ENCODE measurements at places on chromosomes 11 and 22. TPM values are rescaled to one million over a fixed set of nuclear protein-coding genes. Genes with fewer than 3 reads are reported as not detected.

GRCh38 chr11:26227301-26227746 is 104.6 kb upstream of the ANO3 start:
- peak; percentile 48 for DNase-seq

GALNT18 gene
- 12.9 TPM for total RNA-seq

- no peak for DNase-seq
Measured at GRCh38 chr11:67054346-67054835, 2.3 kb upstream of the RHOD start.

- DNase-seq, result no peak
Measured at GRCh38 chr22:26479792-26480610, 3.6 kb downstream of the HPS4 start.

POU2AF2 gene
- not detected for total RNA-seq

GRCh38 chr11:1336836-1337646 is 27.6 kb upstream of the TOLLIP start:
- no peak for DNase-seq

DNA sequence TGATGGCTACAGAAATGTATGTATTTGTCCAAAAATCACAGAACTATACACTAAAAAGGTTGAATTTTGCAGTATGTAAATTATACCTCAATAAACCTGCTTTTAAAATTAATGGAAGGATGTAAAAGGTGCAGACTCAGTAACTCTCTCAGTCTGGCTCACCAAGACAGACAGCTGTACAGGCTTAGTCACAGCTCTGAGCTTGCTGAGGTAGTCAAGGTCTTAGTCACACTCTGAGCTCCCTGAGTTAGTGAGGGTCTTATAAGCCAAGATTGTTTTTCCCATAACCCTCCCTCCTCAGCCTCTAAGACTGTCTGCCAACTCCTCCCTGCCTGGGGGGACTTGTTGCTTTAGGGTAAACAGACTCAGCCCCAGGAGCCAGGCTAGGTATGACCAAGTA is 59.3 kb upstream of the IZUMO1R start:
- DNase-seq, result no peak

DNA sequence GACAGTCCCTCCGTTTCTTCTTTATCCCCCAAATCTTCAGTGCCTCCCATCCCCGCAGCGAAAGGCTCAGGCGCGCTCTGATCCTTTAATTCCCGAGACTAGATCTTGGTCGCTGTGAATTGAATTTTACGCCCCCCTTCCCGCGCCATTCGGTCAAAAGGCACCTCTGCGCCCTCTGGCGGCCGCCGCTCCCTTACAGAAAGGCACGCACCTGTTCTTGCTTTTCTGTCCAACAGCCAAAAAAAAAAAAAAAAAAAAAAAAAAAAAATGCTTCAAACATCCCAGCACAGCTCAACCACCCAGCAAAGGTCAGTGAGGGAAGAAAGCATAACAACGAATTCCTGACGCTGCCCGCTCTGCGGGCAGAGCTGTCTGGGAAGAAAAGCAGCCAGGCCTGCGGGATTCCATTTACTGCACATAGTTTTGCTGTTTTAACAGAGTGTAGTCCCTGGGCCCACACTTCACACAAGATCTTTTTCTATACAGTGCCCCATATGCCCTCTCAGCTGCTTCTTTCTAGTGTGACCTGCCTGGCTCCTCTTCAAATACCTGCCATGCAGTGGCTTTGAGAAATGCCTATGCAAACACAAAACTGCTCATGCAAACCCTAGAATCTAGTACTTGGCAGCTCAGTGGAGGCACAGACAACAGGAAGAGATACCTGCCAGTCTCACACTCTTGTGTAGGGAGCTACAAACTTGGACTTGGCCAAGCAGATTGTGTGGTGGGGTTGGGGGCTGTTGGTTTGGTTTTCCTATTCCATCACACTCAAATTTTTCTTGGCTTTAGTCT is 1.3 kb upstream of the ESAM start:
- peak; percentile 36 for DNase-seq

DNA sequence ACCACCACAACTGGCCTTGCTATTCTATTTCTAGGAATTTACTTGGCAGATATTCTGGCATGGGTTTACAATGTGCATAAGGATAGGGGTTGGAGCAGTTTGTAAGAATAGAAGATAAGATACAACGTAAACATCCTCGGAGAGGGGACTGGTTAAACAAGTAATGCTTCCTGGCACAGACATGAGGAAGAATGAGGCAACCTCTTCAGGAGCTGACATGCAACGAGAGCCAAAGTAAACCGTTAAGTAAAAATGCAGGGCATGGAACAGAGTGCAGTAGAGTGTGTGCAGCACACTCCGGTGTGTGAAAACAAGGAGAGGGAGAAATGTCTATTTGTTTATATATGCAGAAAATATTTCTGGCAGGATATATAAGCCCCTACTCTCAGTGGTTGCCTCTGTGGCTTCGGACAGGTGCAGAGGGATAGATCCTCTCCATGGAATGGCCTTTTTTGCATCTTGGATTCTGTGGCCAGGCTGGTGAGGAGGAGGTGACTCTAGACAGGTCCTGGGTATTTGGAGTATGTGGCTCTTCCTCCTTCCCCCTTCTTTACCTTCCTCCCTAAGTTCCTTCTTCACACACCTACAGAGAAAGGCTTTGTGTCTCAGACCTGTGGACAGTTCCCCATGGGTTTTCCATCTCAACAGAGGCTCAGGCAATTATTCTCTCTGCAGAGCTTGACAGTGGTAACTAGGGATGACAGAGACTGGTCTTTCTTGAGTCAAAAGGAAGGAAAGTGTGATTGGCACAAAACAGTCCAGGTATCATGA is 2.5 kb downstream of the RAB36 start:
- peak; percentile 41 for DNase-seq

GRCh38 chr11:30917859-30918478 is 331.8 kb upstream of the MPPED2 start:
- peak; percentile 42 for DNase-seq

MRGPRE gene
- total RNA-seq, result not detected

RGL4 gene
- 2.7 TPM for total RNA-seq

GRCh38 chr22:48173773-48174160 is 1411.3 kb downstream of the TBC1D22A start:
- DNase-seq, result no peak

FERMT3 gene
- total RNA-seq, result 7.2 TPM

USP2 gene
- total RNA-seq, result 7.0 TPM

DNA sequence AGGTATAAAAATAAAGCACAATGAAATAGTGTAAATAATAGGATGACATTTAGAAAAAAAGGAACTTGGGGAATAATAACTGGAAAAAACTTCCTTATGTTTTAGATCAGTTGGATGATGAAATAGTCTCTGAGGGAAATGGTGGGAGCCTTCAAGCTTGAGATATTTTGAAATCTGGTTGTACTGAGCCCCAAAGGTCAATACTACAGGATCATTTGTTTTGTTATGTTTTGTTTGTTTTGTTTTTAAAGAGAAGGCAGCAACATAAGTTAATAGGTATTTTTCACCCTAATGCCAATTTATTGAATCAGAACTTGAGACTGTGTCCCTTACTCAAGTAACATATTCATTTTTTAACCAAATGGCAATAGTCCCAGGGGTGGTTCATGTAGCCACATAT is 393.1 kb downstream of the ETS1 start:
- no peak for DNase-seq

CCDC87 gene
- total RNA-seq, result 0.10 TPM

SCGB1D2 gene
- not detected for total RNA-seq

- no peak for DNase-seq
Measured at GRCh38 chr11:72709478-72710238, 35.4 kb upstream of the PDE2A start.

BLID gene
- total RNA-seq, result 2.8 TPM

HORMAD2 gene
- not detected for total RNA-seq

GRCh38 chr22:40178417-40179409 is 988 bp downstream of the TNRC6B start:
- peak; percentile 90 for DNase-seq

APOL5 gene
- 0.69 TPM for total RNA-seq

GRCh38 chr11:119592642-119593041 is 136.4 kb downstream of the NECTIN1 start:
- no peak for DNase-seq

GCAT gene
- total RNA-seq, result 10.2 TPM

DNA sequence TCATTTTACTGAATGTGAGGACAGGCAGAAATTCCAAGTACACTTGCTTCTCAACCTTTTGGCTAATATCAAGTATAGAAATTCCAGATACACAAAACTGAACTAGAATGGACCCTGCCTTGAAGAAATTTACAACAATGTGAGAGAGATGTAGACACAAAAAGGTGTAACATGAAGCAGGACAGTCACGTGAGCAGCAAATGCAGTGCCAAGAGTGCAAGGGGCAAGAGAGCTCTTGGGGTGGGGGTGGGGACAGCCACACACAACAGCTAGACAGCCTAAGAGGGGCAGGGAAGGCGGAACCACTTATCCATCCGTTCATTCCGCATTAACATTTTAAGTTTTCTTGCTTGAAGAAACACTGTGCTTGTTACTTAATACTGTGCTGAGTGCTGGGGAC is 28.9 kb downstream of the PLEKHA7 start:
- no peak for DNase-seq

GRCh38 chr11:61974766-61975631 is 7.6 kb upstream of the FTH1 start:
- DNase-seq, result no peak

GRCh38 chr22:22865311-22866072 is 22.1 kb upstream of the IGLL5 start:
- no peak for DNase-seq

GRCh38 chr11:30889143-30889794 is 303.1 kb upstream of the MPPED2 start:
- no peak for DNase-seq

DNA sequence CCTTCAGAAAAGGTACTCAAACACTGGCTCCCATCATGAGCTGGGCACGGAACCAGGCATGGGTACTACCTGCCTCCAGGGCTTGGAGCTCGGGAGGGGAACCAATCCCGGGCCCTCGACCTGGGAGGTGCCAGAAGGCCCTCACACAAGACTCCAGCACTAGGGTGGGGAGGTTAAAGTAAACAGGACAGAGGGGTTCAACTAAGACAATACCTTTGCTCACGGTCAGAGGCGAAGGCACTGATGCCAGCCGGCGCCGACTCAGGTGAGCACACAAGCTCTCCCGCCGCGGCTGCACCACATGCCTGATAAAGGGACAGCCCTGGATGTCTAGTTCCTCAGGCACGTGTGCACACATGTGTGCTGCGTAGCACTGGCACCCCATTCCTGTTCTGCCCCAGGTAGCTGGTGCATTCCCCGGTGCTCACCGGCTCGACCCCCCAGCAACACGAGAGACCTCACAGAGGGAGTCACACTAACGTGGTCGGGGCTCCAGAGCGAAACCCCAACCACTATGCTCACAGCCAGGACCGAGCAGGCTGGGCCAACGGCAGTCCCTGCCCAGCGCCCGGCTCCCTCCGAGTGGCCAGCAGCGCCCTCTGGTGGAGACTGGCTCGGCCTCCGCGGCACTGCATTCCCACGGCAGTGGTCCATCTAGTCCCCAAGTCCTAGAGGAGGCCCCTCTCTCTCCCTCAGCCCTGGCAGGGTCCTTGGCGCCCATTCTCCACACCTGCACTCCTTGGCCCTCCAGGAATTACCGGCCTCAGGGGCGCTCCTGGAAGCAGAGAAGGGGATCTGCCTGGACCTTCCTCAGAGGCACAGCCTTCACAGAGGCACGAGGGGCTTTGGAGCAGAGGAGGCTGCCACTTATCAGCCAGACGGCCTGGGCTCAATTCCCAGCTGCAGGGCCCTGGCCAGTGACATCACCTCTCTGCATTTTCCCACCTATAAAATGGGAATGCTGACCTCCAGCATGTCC is 28.8 kb upstream of the MOB2 start:
- DNase-seq, result peak; percentile 28

DNA sequence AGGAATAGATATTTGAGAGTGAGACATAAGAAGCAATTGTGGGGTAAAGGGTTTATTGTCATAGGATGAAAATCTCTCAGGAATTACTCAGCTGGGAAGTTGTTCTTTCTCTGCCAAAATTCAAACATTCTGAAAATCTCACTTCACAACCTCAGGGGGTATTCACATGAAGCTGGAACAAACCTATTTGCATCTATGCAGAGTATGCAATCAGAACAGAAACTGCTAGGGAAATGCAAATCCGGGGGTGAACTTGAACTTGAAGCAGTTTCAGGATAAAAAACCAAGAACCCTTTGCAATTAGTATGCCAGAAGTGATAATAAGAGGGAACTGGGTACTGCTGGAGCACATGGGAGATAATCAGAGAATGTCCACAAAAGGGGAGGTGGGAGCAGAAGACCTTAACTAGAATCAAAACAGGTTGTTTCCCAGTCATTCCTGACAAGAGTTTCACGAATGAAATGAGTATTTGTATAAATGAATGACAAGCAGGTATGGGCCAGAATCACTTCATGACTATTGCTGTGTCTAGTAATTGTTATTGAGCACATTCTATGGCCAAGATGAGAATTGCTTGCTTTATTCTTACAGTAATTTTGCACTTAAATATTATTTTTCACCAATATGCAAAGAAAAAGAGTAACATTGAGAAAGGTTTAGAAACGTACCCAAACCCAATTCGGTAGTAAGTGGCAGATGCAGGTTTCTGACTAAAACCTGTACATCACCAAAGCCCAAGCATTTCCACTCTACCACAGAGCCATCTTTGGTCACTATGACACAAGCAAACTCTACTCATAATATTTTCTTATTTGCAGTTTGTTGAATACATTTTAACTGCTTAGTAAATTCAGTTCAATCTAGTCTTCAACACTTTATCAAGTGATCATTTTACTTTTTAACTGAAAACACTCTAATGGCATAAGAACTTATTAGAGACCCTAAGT is 61.8 kb upstream of the UBASH3B start:
- no peak for DNase-seq

ZBTB16 gene
- 25.6 TPM for total RNA-seq

DNA sequence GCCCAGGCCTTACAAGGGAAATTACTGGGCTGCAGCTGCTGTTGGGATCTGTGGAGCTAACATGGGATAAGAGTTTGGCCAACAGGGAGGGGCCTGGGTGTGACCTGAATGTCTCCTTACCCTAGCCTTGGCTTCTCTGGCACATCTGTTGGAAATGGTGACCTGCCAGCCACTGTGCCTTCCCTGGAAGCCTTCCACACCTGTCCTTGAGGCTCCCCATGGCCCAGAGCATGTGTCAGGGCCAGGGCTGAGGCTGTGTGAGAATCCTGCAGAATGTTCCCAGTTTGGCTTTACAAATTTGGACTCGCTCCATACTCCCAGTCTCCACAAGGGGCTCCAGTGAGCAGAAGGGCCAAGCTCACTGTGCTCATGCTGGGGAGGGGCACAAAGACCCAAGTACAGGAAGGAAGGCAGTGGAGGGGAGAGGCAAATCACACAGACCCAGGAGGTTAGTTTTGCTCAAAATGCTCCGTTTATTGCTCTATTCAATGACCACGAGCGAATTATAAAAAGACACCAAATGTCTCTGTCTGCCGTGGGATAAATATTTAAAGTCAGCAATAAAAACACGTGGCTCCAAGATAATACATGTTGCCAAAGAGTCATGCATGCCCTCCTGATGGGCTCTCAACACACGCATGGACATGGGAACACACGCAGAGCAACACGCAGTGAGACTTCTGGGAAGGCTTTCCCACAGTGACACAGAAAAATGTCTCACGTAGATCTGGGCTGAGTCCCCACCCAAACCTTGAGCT is 1.7 kb upstream of the IGSF22 start:
- DNase-seq, result peak; percentile 8
